Panc1 (cell line): ENCODE measurements at places on chromosomes 12 and 14.

- no peak for DNase-seq
Observed at GRCh38 chr12:33476058-33476457, 36.4 kb upstream of the SYT10 start.

GRCh38 chr12:96073346-96074330 is 38.3 kb upstream of the LTA4H start:
- DNase-seq, result no peak

GRCh38 chr12:11397366-11397765 is 2.0 kb upstream of the PRB2 start:
- DNase-seq, result no peak

- DNase-seq, result no peak
Observed at GRCh38 chr14:23028799-23029198, 5.9 kb downstream of the PSMB5 start.

- no peak for DNase-seq
Observed at GRCh38 chr12:4450551-4451112, 5.0 kb upstream of the FGF6 start.

- peak; percentile 18 for DNase-seq
Observed at GRCh38 chr12:85057370-85057963, 21.3 kb downstream of the LRRIQ1 start.

GRCh38 chr12:19323805-19324204 is 115.5 kb upstream of the AEBP2 start:
- no peak for DNase-seq

- DNase-seq, result no peak
Observed at GRCh38 chr14:50855558-50855957, 16.3 kb upstream of the ABHD12B start.

- DNase-seq, result no peak
Observed at GRCh38 chr12:89346741-89347324, 5.5 kb downstream of the DUSP6 start.

GRCh38 chr14:74503291-74503937 is 9.8 kb downstream of the ISCA2 start:
- no peak for DNase-seq

DNA sequence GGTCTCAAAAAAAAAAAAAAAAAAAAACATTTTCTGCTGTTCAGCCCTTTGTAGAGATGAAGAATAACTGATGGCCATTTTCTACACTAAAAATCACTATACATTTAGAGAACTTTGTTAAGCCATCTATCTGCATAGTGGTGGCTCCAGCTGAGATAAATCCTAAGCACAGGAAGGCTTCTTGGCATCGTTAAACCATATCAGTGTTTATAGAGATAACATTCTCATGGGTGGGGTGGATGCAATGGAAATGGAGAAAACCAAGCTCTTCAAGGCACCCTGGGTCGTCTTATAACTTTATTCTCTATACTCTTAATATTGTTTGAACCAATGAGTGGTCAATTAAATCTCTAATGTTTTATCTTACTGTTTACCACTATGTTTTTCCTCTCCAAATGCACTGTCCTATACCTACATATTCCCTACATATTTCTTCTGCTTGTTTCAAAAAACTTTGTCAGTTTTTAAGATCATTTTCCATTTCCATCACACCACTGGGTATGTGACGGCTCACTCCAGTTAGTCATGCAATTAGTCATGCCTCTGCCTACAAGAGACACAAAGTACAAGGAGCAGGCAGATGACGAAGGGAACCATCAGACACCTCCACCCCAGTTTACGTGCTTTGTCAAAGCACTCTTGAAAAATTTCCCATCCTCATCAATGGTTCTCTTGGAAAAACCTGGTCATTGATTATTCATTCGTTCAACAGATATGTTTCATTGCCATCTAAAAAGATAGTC is 119.3 kb upstream of the OVCH1 start:
- DNase-seq, result peak; percentile 20

DNA sequence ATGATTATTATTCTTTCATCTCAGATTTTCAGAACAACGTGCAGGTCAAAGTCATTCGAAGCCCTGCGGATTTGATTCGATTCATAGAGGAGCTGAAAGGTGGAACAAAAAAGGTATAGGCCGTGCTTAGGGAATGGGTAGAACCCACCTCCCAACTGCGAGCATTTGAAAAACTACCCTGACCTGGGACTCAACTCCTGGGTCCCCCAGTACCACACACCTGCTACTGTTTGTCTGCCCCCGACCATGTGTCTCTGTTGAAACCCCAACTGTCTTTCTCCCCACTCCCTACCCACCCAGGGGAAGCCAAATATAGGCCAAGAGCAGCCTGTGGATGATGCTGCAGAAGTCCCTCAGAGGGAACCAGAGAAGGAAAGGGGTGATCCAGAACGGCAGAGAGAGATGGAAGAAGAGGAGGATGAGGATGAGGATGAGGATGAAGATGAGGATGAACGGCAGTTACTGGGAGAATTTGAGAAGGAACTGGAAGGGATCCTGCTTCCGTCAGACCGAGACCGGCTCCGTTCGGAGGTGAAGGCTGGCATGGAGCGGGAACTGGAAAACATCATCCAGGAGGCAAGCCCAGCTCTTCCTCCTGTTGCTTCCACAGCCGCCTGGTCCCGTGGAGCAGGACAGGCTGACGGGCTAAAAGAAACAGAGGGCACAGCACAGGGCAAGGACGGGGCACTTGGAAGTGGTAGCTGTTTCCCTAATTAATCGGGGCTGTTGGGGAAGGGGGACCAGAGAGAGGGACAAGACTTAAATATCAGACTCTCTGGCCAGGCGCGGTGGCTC is 20.5 kb downstream of the AGAP2 start:
- no peak for DNase-seq

- peak; percentile 1 for DNase-seq
Observed at GRCh38 chr14:72608391-72609204, 285.3 kb downstream of the DPF3 start.

DNA sequence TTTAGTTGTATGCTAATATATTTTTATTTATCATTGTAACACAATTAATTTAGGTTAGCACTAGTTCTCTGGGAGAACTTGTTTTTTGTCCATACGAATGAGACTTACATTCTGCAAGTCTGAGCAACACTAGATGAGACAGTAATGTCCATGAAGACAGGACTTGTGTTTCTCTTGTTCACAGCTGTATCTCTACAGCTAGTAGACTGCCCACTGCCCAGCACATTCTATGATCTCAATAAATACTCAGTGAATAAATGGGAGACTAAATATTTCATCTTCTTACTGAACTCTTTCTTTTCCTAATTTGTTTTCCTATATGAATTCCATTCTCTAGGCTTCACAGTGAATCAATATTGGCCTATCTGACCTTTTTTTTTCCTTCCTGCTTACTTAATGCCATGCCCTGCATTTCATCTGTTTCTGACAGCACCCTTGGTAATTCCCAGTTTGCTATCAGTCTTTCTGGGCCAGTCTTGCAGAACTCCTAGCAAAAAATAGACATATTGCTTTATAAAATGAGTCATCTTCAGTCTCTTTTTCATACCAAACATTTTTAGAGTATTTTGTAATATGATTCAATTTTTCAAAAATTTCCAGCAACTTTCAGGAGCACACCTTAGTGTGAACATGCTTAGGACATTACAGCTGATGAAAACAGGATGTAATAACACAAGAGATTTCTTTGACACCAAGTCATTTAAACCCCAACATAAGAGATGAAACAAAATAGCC is 185.5 kb upstream of the ATP2B1 start:
- no peak for DNase-seq

- no peak for DNase-seq
Observed at GRCh38 chr14:57988445-57988844, 122.6 kb upstream of the SLC35F4 start.

DNA sequence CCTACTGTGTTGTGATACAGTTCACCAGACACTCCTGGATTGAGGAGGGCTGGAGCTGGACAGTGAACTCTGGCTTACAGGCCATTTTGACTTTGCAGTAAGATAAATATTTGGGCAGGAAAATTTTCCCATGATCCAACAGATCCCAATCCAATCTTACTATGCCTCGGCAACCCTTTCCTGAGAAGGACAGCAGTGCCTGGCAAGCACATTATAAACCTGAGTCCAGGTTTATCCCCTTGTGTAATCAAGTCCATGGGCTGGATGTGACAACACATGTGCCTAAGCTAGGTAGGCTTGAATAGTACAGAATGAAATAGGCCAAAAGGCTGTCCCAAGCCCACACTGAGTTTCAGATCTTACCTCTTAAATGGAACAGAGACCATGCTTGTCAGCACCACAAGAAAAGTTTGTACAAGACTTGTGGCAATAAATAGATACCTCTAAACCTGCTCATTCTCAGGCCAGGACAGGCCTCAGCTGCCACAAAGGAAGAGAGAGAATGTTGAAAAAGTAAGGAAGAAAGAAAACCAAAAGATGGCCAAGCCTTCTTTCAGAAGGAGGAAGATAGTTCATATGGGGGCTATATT is 34.9 kb downstream of the CREBL2 start:
- no peak for DNase-seq

GRCh38 chr12:70910666-70911065 is 9.9 kb downstream of the PTPRR start:
- DNase-seq, result no peak

DNA sequence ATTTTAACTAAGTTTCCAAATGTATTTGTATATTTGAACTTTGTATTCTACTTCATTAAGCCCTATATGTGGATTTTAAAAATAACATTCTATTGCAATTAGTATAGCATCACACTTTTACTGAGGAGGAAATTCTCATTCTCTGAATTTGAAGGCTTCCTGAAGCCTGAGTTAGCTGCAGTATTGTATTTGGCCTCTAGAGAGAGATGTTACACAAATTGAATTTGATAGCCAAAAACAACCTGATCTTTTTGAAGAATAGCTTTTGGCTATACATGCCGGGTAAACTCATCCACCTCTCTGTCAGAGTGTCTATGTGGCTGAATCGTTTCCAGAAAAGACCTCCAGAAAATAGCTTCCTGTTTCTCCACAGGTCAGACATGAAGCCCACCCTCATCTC is 316.5 kb upstream of the OR4E1 start:
- DNase-seq, result no peak

DNA sequence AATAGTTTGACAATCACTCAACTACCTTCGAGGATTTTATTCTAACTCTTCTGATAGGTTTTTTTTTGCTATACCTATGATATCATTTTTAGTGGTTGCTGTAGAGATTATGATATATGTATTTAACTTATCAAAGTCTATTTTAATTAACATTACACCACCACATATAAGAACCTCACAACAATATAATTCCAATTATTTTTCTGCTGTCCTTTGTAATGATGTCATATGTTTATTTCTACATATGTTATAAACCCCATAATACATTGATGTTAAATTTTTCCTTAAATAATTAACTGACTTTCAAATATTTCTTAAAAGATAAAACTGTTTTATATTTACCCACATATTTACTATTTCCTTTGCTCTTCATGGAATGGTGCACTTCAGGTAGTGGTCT is 103.4 kb upstream of the KITLG start:
- DNase-seq, result no peak

- no peak for DNase-seq
Observed at GRCh38 chr12:132028111-132028510, 78.4 kb downstream of the EP400 start.

DNA sequence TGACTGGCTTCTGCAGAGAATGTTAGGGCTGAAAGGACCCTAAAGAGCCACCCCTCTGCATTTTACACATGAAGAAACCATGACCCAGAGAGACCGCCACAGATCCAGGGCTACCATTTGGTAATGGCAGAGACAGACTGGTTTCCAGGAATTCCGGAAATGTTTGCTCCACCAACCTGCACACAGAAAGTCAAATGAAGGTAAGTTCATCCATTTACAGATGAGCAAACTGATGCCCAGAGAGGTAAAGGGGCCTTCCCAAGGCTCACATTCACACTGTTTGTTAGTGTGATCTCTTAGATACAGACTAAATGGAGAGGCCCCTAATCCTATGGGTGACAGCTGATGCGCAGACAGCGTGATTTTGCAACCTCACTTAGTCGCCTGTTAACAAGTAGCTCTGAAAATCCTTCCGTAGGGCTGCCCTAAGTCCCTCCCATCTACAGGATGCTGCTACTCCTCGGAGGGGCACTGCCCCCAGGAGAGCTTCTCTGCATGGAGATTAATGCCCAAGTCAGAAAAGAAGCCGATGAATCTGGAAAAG is 33.8 kb downstream of the ZFP36L1 start:
- no peak for DNase-seq

DNA sequence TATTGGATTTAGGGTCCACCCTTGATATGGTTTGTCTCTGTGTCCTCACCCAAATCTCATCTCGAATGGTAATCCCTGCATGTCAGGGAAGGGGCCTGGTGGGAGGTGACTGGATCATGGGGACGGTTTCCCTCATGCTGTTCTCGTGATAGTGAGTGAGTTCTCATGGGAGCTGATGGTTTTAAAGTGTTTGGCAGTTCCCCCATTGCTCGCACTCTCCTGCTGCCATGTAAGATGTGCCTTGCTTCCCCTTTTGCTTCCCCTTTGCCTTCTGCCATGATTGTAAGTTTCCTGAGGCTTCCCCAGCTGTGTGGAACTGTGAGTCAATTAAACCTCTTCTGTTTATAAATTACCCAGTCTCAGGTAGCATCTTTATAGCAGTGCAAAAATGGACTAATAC is 118.3 kb downstream of the VRK1 start:
- DNase-seq, result no peak

- DNase-seq, result no peak
Observed at GRCh38 chr14:100577321-100577985, 9.8 kb downstream of the BEGAIN start.

- no peak for DNase-seq
Observed at GRCh38 chr12:79698966-79699365, 8.2 kb upstream of the PAWR start.

- no peak for DNase-seq
Observed at GRCh38 chr12:15774819-15775218, 14.4 kb downstream of the EPS8 start.

DNA sequence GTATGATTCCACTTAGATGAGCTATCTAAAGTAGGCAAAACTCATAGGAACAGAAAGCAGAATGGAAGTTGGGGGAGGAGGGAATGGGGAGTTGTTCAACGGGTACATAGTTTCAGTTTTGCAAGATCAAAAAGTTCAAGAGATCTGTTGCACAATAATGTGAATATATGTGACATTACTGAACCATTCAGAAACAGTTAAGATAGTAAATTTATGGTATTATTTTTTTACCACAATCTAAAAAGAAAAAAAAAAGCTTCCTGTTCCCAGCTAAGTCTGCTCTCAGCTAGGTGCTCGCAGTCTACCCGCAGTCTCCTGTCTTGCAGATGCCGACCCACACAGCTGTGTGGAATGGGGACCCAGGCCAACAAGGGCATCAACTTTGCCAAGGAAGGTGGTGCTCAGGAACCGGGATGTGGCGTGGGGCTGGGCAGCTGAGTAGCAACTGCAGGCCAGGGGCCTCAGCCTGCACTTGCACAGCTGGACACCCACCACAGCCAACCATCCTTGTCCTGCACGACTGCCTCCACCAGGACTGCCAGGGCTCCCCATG is 15.3 kb upstream of the ANO6 start:
- no peak for DNase-seq

- DNase-seq, result no peak
Observed at GRCh38 chr12:96720363-96720705, 186.7 kb upstream of the NEDD1 start.

GRCh38 chr14:31320216-31320615 is 100.1 kb downstream of the HEATR5A start:
- no peak for DNase-seq

DNA sequence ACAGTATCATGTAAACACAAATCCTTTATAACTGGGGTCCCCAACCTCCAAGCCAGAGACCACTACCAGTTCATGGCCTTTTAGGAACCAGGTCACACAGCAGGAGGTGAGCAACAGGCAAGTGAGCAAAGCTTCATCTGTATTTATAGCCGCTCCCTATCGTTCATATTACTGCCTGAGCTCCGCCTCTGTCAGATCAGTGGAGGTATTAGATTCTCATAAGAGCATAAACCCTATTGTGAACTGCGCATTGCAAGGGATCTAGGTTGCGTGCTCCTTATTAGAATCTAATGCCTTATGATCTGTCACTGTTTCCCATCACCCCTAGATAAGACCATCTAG is 49.9 kb downstream of the LRP6 start:
- no peak for DNase-seq
